ENCODE measurements at places on chromosomes 4 and X.

DNA sequence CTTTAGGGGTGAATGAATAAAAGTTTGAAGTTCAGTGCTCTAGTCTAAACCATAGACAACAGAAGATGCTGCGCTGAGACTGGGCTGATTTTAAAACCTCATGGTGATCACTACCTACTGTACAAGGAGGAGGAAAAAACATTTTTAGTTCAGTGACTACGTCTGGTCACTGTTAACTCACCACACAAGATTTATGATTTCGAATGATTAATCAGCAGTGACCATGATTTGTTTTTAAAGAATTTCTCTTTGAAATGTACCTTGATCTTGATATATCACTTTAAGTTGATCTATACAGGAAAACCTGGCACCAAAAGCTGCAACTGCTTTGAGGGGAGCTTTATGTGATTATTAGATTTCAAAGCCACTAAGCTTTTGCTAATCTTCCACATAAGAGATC, 286.3 kb downstream of the PDGFC start:
- DNase-seq, result no peak

- no peak for DNase-seq
Observed at GRCh38 chr4:128440923-128441322, 153.3 kb upstream of the PGRMC2 start.

GRCh38 chrX:143435916-143436315, 81.4 kb downstream of the SPANXN3 start:
- DNase-seq, result no peak

DNA sequence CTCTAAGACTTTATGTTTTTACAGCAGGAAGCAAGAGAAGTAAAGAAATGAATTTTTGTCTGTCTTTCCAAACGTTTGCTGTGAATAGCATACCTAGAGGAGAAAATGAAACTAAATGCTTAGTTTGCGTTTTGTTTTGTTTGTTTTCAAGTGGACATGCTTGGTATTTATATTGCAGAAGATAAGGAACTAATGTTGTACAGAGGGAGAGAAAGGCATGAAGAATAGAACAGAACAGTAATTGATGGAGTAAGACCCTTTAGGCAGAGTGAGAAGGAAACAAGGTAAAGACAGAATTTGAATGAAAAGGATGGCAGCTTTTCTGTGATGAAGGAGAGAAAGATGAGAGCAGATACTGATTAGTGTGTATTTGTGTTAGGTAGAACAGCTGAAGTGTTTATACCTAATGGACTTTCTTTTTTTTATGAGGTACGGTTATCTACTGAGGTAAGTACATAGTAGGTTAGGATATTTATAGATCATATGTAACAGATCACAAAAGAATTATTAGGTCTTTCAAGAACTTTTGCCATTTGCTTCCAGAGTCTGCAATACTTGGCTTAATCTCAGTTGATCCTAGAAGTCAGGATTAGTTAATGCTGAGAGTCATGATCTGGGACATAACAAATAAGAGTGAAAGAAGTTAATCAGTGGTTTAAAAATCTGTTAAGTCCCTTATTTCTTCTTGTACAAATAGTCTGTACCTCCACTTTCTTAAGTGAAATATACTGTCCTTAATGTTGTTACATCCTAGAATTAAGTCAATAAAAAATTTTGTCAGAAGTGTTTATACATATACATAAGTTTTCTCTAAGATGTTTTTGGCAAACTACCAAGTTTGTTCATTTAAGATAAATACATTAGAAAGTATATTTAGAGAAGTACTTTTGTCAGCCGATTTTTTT, 36.8 kb downstream of the FABP2 start:
- peak; percentile 28 for DNase-seq

GRCh38 chrX:34656842-34657725, at the start of gene TMEM47:
TSS of gene TMEM47 (minus strand) at chrX:34657285. CDS start at chrX:34657029, 256 bp downstream.
- peak; percentile 54 for DNase-seq
